ENCODE measurements at places on chromosomes 4 and X. TPM values are rescaled to one million over a fixed set of nuclear protein-coding genes. Genes with fewer than 3 reads are reported as not detected.
A peak's percentile ranks its signal among the peaks of the same experiment; 100 is the strongest.

UGT2A1 gene
- total RNA-seq = not detected

GPR143 gene
- not detected for total RNA-seq

DNA sequence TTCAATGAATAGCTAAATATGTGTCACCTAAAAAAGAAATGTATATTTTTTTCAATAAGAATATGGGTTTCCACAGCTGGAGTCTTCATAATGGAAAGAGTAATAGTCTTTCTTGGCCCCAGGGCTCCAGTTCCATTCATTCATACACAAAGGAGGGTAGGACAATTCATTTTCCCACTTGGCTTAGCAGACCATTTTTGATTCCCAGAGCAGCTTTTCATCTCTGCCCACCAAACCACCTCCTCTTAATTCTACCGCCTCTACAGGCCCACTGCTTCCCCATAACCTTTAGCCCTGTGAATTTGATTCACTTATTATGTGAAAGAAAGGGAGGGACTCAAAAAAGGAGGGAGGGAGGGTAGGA is 129.9 kb upstream of the PAK3 start:
- H3K27ac ChIP-seq = no peak overlapping the region
- DNase-seq = no peak

DNA sequence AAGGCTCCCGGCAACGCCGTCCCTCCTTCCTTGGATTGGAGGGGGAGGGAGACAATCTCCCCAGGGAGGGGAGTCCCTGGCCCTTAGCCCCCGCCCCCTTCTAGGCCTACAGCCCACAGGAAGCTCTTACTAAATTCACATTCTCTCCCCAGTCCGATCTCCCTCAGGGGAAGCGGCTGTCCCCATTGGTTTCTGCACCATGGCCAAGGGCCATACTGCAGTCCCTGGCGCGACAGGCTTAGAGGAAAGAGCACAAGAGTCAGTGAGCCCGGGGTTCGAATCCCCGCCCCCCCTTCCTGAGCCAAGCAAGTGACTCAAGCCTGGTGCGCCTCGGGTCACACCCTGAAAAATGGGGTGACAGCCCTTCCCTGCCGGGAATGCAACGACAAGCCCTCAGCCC is 1.1 kb downstream of the ABLIM2 start:
- H3K36me3 ChIP-seq = no peaks in the 10 kb centered on the region
- peaks cover 9% of the 10 kb centered on the region for H3K4me1 ChIP-seq
- H3K4me3 ChIP-seq = peak overlapping the region; percentile 31
- DNase-seq = no peak

TBC1D8B gene
- 19.8 TPM for total RNA-seq

DNA sequence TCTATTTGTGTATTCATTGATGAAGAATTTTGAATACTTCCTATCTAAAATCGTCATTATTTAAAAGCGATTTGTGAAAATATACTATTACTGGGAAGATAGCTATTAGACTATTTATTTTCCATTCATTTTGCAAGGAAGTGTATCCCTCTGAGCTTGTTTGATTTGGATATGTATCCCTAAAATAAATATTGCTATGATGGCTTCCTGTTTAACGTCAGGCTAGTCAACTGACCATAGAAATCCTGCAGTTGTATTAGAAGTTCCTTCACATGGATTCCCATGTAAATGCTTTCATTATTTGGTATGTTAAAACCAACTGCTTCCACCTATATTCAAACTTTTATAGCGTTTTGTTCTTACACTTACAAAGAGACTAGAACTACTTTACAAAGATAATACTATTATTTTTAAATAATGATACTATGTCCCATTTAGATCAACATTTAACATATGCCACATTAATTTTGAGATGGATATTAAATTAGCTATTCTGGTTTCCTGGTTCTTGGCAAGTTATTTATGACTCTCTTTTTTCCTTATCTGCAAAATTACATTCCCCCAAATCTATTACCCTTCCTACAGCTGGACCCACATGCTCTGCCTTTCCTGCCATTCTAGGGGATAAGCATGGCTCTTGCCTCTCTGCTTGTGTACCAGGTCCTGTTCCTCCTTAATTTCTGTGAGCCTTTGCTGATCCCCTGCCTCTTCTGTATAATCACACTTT is 26.7 kb upstream of the PDE5A start:
- DNase-seq = no peak
- H3K36me3 ChIP-seq = no peaks in the 10 kb centered on the region
- H3K4me3 ChIP-seq = no peak overlapping the region
- H3K27me3 ChIP-seq = no peaks in the 10 kb centered on the region

OSTC gene
- total RNA-seq = 365 TPM

- DNase-seq = no peak
- no peaks in the 10 kb centered on the region for H3K27me3 ChIP-seq
- no peak overlapping the region for H3K4me3 ChIP-seq
- H3K27ac ChIP-seq = no peak overlapping the region
- no peaks in the 10 kb centered on the region for H3K36me3 ChIP-seq
- H3K4me1 ChIP-seq = no peaks in the 10 kb centered on the region
Measured at GRCh38 chr4:174273930-174274329, 9.5 kb downstream of the FBXO8 start.

DNA sequence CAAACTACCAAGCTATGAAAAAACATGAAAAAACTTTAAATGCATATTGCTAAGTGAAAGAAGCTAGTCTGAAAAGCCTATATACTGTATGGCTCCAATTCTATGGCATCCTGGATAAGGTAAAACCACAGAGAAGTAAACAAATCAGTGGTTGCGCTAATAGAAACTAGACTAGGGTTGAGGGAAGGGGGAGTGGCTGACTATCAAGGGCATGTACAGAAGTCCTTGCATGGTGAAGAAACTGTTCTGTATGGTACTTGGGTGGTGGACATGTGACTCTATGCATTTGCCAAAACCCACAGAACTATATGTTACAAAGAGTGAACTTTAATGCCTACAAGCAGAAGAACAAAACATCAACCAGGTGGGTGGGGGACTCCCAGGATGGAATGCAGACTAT is 96.8 kb downstream of the MTMR1 start:
- no peak for DNase-seq
- H3K4me1 ChIP-seq = no peaks in the 10 kb centered on the region
- no peak overlapping the region for H3K4me3 ChIP-seq
- no peaks in the 10 kb centered on the region for H3K27me3 ChIP-seq

YIPF6 gene
- 34.2 TPM for total RNA-seq
